ENCODE measurements at places on chromosomes 1 and 21.

- DNase-seq, result no peak
Observed at GRCh38 chr1:3063379-3064295, 5.4 kb upstream of the PRDM16 start.

GRCh38 chr1:213418268-213419071 lies 367.4 kb downstream of the RPS6KC1 start:
- DNase-seq, result no peak

DNA sequence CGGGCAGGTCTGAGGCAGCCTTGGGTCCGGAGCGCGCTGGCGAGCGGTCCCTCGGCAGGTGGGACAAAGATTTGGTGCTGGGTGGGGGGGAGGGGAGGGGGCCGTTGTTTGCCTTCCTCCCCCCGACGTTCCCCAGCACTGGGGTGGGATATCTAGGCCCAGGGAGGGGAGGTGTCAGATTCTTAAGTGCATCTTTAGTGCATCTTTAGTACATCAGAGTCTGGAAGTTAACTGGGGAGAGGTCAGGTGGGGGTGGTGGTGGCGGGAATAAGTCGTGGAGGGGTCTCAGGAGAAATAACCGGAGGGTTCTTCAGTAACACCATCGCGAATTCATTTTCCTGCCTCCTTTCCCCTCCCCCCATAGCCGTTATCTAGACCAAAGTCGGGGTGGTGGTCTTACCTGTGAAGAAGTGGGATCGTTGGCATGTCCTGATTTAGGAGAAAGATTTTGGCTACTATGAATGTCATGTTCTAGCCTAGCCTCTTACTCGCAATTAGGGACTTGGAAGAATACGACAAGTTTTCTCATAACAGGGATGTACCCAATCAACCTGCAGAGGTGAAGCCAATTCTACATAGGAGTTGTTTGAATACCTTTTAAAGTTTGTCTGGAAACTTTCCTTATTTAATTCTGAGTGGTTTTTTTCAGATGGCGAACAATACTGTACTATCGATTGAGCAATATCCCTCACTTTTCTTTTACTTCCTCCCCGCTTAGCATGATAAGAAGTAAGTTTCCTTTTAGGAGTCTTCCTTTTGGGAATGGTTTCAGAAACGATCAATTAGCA lies 886 bp downstream of the ZMYM4 start:
- no peak for DNase-seq

DNA sequence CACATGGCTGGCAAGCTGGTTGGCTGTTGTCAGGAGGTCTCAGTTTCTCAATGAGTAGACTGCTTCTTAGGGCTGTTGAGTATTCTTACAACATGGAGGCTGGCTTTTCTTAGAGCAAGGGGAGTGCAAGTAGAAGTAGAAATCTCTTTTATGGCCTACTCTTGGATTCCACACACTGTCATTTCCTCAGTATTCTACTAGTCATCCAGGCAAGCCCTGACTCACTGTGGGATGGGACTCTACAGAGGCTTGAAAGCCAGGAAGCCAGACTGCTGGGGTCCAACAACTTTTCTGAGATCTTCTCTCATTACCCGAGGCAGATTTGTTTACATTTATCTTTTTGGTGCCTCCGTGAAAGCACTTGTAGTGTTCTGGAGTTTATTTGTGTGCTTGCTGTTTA lies 196.2 kb upstream of the APP start:
- DNase-seq, result no peak
